Stimulated activated CD4-positive, alpha-beta T cell treated with anti-CD3 and anti-CD28 coated beads, Interleukin-15, amount 100 ng/mL, for 1 hour (primary cell): ENCODE measurements at places on chromosomes 5 and 9.

- DNase-seq = no peak
Measured at GRCh38 chr5:141223112-141223783, at the start of gene PCDHB14. Gene PCDHB14 (plus strand): TSS chr5:141223343. CDS start chr5:141223506, 163 bp downstream.

- DNase-seq = no peak
Measured at GRCh38 chr9:134264169-134264568, 62.1 kb upstream of the RXRA start.

DNA sequence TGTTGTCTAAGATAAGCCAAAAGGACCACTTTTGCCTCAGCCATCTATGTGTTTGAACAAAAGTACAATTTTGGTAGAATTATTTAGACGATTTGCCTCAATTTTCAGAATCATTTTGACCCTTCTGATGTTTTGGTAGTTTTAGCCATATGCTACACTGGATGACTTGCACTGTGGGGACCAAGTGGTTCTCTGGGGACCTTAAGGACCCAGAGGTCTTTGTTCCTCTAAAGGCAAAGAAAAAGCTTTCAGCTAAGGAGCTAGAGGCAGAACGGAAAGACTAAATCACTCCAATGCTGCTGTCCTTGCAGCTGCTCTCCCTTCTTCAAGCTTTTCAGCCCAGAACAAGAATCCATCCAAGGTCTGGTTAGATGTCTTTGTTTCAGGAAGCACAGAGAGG lies 51.0 kb upstream of the APC start:
- no peak for DNase-seq

- DNase-seq = no peak
Measured at GRCh38 chr9:36169708-36170107, 520 bp downstream of the CCIN start.

- no peak for DNase-seq
Measured at GRCh38 chr9:35203528-35203927, 41.7 kb downstream of the UNC13B start.

GRCh38 chr9:88829276-88829675 lies 162.0 kb upstream of the S1PR3 start:
- DNase-seq = no peak

DNA sequence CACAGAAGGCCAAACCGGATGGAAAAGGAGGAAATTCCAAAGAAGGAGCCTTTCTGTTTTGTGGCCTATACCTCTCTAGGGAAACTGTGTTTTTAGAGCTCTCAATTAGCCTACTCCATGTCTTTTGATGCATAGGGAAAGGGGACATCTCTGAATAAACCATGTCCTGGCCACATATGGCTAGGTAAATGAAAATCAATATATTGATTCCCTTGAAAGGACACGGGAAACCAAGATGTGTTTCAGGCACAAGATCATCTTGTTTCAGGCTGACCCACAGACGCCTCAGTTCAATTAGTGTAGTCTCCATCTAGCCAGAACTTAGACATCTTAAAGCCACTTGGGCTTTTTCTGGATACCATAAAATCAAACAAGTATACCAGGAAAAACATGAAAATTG lies 363.1 kb downstream of the ENC1 start:
- DNase-seq = no peak

GRCh38 chr5:175576591-175576990 lies 81.3 kb upstream of the HRH2 start:
- no peak for DNase-seq

GRCh38 chr9:136875155-136875554 lies 9.0 kb upstream of the EDF1 start:
- DNase-seq = no peak

- DNase-seq = no peak
Measured at GRCh38 chr9:38062498-38063362, 6.3 kb downstream of the SHB start.

DNA sequence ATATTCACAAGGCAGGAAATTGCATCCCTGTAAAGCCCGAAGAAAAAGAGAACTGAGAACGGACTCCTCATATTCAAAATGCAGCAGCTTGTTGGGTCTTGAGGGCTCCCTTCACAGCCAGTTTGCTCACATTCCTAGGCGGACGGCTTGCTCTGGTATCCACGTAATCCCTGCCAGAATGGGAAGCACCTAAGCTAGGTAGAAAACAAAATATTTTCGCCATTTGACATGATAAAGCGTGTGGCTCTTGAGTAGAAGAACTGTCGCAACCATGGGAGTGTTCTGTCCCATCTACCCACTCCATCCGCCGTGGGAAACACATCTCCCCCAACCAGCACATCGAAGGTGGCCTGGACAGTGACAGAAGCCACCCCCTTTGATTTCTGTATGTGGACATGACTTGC lies 183.1 kb downstream of the GAS1 start:
- DNase-seq = no peak

DNA sequence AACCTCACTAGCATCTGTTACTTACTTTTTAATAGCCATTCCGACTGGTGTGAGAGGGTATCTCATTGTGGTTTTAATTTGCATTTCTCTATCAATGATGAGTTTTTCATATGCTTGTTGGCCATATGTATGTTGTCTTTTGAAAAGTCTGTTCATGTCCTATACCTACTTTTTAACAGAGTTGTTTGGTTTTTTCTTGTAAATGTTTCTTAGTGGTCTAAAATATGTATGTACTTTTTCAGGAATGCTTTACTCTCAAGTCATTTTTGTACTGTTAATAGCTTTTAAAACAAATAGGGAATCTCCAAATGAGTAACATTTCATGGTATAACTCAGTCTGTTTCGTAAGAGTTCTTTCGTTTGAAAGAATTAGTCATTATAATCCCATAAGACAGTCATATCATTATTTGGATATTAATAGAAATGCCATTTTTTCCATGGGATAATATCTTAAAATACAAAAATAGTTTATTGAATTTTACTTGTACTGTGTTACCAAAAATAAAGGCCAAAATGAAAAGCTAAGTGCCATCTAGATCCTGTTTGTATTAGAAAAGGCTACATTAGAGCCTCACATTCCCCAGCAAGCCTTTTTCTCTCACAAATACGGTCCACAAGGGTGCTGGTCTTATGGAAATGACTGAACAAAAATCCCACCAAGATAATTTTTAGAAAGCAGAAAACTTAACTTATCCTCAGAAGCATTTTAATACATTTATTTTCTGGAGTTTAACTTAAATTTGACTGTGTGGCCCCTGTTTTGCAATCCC lies 247.7 kb downstream of the PJA2 start:
- no peak for DNase-seq

- DNase-seq = no peak
Measured at GRCh38 chr5:62385131-62385530, 18.6 kb downstream of the DIMT1 start.

- no peak for DNase-seq
Measured at GRCh38 chr9:86175743-86176456, 76.5 kb upstream of the GOLM1 start.

DNA sequence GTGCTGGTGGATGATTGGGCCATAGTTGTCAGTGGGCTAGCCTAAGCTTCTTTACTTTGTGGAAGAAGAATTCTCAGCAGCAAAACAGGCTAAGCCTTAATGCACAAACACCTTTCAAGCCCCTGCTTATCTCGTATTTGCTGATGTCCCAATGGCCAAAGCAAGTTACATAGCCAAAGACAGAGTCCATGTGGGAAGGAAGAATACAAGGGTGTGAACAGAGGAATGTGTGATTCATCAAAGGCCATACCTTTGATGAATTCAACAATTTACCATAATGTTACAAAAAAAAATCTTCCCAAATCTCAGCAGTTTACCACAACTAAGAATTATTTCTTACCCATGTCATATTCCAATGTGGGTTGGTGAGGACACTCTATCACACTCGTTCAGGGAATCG lies 1.2 kb upstream of the YTHDC2 start:
- no peak for DNase-seq

DNA sequence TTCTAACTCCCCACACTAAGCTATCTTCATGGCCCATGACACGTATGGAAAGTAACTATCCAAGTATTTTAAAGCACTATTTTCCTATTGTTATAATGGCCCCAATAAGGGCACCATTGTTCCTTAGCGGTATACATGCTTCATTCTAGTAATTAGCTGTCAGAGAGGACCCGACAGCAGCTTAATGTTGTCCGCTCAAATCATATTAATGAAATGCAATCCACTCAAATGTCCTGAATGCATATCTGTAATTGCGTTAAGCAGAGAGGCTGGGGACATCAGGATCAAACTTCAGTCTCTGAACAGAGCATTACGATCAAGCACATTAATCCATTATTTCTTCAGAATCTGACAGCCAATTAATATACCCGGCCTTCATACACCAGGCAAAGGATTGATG lies 139.7 kb downstream of the CRB2 start:
- DNase-seq = no peak

DNA sequence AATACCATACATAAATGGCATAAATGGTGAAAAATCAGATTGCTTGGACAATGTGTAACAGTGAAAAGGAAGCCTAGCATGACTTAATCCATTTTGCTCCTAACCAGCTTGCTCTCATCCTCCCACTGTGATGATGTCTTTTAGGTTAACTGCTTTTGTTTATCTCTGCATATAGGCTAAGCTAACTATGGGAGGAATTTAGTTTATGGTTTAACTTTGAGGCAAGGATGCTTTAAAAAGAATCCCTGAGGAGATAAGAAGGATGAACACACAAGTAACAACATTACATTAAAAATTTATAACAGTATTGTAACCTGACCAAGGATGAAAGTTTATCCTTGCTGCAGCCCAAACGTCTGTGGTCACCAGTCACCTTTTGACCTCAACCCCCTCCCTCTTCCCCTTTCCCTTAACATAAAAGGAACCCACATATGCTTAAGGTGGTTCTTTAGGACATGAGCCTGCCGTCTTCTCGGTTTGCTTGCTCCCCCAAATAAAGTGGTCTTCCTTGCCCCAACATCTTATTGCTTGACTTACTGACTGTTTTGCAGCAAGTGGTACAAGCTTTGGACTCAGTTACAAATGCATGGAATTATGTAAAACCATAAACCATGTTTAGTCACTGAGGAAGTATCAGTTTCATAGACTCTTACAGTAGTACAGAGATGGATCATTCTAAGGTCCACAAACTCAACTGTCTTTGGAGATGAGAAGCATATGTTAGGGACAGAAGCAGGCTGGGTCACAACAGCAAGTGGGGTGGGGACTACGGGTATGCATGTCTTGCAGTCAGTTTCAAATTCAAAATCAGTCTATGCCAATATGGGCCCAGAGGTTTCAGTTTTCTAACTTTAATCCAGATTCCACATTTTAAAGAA lies 31.3 kb downstream of the AGXT2 start:
- DNase-seq = no peak

- no peak for DNase-seq
Measured at GRCh38 chr5:107744418-107745330, 73.9 kb upstream of the EFNA5 start.

GRCh38 chr9:88791105-88791805 lies 200.0 kb upstream of the S1PR3 start:
- DNase-seq = no peak

GRCh38 chr5:15566789-15567188 lies 66.8 kb downstream of the FBXL7 start:
- DNase-seq = no peak

DNA sequence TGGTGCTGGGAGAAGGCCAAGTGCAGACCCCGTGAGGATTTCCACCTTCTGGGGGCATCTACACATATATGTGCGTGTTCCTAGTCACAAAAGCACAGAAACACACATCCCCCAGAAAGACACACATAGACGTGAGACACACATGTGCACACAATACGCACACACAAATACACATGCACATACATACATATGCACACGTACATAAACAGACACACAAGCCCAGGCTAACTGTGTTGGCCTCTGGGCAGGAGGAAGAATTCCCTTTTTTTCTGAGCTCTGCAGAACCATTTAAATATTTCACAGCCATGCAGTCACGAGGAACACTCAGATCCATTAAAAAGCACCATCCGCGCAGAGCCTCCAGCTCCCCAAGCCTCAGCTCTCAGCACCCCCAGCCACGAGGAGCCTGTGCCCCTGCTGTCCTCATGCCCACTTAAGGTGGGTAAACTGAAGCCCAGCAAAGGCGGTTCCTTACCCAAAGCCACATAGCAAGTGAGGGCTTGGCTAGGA lies 5.3 kb downstream of the NINJ1 start:
- DNase-seq = no peak

GRCh38 chr5:154762700-154763099 lies 7.5 kb downstream of the LARP1 start:
- no peak for DNase-seq

GRCh38 chr9:121662891-121663580 lies 11.6 kb downstream of the DAB2IP start:
- DNase-seq = no peak

GRCh38 chr5:134494780-134495179 lies 30.7 kb upstream of the JADE2 start:
- no peak for DNase-seq

- no peak for DNase-seq
Measured at GRCh38 chr5:147481874-147482705, 27.8 kb downstream of the DPYSL3 start.

DNA sequence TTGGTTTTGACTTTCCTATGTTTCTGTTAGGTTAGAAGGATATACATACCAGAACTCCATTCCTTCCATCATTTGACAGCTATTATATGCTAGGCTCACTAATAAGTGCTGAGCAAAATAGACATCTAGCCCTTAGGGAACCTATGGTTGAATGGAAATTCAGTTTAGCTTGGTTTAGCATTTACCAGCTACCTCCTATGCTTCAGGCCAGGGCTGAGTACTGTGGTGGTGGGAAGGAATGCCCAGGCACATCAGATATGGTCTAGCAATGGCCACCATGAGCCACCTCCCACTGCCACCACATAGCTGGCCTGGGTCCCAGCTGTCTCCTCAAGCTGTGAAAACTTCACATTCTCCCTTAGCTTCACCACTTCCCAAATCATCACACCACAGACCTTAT lies 89.4 kb downstream of the SPOCK1 start:
- no peak for DNase-seq

GRCh38 chr5:10480237-10480985 lies 38.7 kb downstream of the ROPN1L start:
- DNase-seq = no peak

- DNase-seq = no peak
Measured at GRCh38 chr5:963673-964531, 44.7 kb upstream of the NKD2 start.

DNA sequence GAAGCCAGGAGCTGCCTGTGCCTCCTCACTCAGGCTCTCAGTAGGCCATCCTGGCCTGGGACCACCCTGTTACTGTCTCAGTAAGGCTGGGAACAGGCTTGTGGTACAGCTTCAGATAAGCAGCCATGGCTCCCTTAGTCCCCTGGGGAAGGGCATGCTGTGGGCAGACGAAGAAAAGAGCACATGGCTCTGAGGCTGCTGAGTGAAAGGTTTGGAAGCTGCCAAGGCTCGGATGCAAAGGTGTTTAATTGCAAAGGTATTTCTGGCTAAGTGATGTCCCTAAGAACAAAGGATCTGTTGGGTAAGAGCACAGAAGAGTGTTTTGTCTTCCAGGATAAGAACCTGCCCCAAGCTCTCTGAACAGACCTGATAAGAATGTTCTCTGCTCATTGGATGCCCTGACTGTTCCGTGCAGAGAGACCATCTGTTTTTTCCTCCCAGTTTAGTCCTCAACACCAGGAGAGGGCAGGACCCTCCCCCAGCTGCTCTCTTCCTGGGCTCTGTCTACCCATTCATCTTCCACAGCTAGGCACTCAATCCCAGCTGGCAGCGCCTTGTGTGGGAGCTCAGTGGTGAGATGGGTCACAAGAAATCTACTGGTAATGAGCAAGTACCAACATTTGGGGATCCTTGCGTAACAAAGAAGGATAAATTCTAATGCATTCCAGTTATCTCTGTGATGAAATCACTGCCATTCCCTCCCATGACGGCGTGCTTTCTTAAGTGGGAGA lies 17.7 kb downstream of the ANGPTL2 start:
- no peak for DNase-seq

GRCh38 chr9:77770340-77770739 lies 122.2 kb upstream of the GNA14 start:
- DNase-seq = no peak

GRCh38 chr5:39906146-39906545 lies 481.4 kb upstream of the DAB2 start:
- no peak for DNase-seq
